Right ventricle myocardium superior (tissue), 1 donor: ENCODE measurements at places on chromosomes 11 and 22. TPM values are rescaled to one million over a fixed set of nuclear protein-coding genes. Genes with fewer than 3 reads are reported as not detected.

DNA sequence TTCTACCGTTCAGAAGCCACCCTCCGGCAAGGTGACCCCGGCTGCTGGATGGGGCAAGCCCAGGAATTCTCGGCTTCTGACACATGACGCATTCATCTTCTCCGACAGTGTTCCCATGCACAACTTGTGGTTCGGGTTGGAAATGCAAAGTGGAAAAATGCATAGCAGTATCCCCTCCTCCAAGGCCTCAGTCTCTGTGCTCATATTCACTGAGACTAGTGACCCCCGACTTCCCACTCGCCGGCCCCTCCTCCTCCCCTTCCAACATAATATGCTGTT lies 70.0 kb upstream of the NTM start:
- DNase-seq = no peak

GRCh38 chr11:72673284-72673942 lies 809 bp downstream of the PDE2A start:
- no peak for DNase-seq

The LRRC32 gene
- 30.3 TPM for total RNA-seq

GRCh38 chr11:61669417-61669816 lies 10.8 kb upstream of the DAGLA start:
- DNase-seq = no peak

GRCh38 chr22:50691521-50691920 lies 18.9 kb downstream of the SHANK3 start:
- no peak for DNase-seq

DNA sequence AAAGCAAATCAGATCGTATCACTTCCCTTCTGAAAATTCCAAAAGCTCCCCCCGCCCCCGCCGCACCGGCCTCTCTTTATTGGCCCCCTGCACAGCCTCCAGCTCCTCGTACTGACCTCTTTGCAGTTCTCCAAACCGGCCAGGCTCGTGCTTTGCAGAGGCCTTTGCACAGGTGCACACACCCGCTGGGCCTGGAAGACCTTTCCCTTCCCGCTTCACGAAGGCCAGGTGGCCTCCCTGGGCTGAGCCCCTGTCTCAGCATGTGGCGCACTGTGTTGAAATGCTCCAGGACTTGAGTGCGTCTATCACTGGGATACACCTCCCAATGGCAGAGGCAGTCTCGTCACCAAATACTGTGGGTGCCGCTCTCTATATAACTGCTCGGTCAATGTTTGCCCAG lies 13.2 kb upstream of the ADA2 start:
- no peak for DNase-seq

DNA sequence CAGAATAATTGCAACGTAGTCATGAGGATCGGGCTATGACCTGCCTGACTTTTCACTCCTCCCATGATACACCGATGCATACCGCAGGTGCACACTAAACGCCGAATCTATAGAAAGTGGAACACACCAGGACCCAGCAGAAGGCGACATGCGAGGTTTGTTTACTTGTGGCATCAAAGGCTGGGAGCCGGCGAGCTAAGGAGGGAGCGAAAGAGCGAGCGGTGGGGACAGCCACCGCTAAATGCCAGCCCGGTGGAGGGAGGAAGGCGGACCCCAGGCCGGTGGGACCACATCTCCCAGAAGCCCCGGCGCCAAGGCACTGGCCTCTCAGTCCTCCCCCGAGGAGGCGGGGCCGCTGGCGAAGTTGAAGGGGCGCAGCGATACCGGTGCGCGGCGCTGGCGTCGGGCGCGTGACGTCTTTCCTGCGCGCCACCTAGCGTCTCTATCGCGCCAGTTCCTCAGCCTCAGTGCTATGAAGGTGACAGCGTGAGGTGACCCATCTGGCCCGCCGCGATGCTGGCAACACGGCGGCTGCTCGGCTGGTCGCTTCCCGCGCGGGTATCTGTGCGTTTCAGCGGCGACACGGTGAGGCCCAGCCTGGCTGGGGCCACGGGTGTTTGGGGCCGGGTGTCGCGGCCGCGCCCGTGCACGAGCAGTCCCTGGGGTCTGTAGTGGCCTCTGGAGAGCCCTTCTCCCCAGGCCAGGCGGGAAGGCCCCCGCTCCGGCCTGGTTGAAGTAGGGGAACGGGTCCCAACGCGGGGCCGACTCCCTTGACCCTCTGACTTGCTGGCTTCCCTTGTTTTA lies at the start of gene NDUFV1:
Gene NDUFV1 (plus strand): TSS at position 445 of the 804 bp plus-strand sequence. CDS start 69 bp downstream, at position 514.
- DNase-seq = peak; percentile 99

- peak; percentile 82 for DNase-seq
Measured at GRCh38 chr22:41998361-41999261, at the start of gene WBP2NL. Gene WBP2NL, plus strand, starts transcription at chr22:41998788. Its CDS starts 31 bp downstream, at chr22:41998819.

DNA sequence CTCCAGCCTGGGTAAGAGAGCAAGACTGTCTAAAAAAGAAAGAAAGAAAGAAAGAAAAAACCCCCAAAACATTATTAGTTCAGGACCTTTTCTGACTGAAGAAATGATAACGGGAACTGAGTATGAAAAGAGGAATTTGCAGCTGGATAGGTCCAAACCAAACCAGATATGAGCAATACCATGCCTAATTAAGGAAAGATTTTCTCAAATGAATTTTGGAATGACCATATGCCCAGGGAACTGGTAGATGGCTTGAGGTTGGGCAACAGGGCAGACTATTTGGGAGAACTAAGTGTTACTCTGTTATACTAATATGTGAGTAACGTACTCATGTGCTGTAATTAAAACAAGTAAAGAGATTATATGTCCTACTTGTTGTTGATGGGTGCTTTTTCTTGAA lies 186.1 kb downstream of the TMEM135 start:
- no peak for DNase-seq

DNA sequence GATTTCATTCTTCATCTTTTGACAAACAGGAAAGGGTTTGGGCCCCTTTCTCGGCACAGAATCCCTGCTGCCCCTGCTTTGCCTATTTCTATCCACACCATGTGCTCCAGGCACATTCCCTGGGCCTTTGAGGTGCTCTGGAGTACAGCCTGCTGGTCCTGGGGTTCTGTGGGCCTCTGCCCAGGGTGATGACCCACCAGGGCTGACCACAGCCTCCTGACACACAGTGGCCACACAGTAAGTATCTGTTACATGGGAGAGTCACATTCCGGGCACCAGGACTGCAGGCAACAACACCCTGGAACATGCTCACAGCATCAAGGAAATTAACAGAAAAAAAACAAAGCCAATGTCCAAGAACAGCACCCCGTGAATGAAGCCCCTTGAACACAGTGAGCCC lies 39.1 kb downstream of the SCUBE2 start:
- DNase-seq = no peak

GRCh38 chr22:44402196-44403111 lies 89.7 kb upstream of the SHISAL1 start:
- DNase-seq = peak; percentile 23

The C11orf97 gene
- total RNA-seq = not detected

- DNase-seq = no peak
Measured at GRCh38 chr11:42251984-42252383, 792.5 kb upstream of the LRRC4C start.

DNA sequence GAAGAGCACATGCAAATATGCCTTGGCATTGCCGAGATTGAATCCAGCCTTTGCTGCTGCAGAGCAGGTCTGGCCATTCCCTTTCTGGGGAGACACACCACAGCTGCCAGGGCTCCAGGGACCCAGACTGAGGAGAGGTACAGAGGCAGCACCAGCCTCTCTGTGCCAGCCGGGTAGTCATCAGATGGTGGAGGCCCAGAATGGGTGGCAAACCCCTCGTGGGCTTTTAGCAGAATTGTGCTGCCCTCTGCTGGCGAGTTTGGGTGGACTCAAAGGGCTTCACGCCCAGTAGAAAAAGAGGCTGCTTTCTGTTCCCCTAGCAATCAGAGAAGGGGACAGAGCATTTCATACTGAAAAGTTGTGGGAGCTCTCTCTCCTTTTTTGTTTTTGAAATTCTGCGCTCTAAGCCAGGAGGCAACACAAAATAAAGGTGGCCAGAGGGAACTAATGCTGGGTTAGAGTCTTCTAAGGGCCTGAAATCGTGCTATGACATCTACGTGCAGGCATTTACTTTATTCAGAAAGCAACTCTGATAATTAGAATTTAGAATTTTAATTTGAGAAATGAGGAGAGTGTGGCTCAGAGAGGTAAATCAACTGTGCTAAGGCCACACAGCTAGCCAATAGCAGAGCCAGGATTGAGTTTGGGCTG lies 158.8 kb upstream of the NAV2 start:
- peak; percentile 85 for DNase-seq

DNA sequence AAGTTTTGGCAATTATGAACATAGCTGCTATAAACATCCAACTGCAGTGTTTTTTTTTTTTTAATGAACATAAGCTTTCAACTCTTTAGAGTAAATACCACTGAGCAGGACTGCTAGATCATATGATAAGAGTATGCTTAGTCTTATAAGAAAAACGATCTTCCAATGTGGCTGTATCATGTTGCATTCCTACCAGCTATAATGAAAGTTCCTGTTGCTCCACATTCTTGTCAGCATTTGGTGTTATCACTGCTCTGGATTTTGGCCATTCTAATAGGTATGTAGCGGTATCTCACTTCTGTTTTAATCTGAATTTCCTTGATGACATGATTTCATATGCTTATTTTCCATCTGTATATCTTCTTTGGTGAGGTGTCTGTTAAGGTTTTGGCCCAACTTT lies 50.4 kb downstream of the PDGFD start:
- DNase-seq = no peak

The BARX2 gene
- total RNA-seq = not detected

GRCh38 chr11:131025421-131026125 lies 109.3 kb upstream of the SNX19 start:
- no peak for DNase-seq

- DNase-seq = no peak
Measured at GRCh38 chr22:42879371-42880021, 22.4 kb upstream of the ARFGAP3 start.

DNA sequence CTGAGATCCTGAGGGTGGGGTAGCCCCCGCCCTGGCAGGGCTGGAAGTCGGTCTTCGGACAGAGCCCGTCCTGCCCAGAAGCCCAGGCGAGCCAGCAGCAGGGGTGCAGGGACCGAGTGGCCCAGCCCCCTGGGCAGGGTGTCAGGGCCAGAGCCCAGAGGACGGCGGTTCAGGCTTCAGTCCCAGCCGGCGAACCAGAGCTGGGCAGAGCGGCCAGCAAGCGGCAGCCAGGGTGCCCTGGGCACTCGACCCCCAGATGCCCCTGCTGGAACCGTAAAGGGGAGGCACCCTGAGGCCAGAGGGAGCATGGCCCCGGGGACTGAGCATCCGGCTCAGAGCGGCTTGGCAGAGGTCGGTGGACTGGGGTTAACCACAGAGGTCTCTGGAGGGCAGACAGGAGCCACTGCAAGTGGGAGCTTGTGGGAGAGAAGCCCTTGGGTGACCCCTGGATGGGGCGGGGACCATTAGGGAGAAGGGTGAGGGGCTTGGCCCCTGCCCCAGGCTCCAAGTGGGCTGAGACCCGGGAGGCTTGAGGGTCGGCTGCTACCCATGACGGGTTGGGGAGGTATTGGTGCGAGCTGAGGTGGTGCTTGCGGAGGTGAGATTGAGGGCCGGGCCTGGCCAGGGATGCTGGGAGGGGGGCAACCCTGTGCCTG lies 15.9 kb downstream of the LSP1 start:
- DNase-seq = peak; percentile 75

DNA sequence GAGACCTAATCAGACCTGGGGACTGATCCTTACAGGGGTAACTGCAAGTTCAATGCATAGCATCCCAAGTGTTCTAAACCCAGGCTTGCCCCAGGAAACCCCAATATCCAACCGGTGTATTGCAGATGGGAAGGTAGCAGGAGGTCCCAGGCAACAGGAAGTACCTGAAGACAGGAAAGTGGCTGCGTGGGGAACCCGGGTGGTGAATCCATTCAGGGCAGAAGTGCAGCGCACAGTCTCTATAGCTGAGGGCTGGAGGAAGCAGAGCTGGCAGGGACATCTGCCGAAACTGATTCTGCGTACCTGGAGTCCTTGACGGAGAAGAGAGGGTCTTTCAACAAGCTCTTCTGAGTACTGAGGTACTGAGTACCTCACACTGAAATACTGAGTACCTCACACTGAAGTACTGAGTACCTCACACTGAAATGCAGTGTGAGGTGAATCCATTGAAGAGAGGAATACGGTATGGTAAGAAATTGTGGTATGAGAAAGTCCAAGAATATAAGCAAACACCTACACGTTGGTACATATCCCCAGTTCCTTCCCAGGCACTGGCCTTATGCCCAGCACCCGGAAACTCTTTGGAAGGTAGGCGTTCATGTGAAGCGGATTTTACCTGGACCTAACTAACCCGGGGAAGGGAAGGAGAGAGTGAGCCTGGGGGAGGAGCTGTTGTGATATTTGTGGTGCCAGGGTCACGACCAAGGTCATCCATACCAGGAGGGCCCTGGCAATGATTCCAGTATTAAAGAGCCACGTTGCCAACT lies 20.1 kb downstream of the SCN4B start:
- DNase-seq = no peak

GRCh38 chr22:19916941-19917340 lies 24.6 kb upstream of the COMT start:
- no peak for DNase-seq

The VPREB1 gene
- total RNA-seq = not detected

DNA sequence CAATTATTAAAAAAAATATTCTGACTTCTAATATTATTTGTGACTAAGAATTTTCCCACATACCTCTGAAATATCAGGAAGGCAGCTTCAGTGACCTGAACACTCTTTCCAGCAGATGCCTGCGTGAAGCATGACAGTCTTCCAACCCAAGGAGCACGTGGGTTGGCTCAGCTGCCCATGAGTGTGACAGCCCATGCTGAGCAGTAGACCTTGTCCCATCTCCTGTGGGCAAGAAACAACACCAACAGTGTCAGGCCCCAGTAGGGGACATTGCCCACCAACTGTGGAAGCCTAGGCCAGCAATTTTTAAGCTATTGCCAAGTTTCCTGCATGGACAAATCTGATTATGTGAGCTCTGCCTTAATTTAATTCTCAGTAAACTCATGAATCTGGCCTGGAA lies 66.4 kb upstream of the OLFML1 start:
- no peak for DNase-seq

DNA sequence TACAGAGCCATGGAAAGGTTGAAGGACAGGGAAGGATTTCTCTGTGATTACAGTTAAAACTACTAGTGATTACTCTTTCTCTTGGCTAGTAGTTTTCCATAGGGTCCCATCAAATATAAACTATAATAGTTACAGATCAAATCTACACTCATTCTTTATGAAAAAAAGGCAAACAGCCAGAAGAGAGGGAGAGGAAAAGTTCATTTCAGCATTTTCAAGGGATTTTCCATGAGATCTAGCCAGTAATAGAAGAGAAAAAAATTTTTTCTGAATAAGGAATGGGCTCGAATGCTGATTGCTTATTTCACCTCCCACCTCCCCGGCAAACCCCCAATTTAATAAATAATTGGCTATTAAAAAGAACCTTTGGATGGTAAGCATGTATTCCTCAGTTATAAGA lies 74.8 kb upstream of the BLID start:
- no peak for DNase-seq

GRCh38 chr11:77197626-77198320 lies 69.7 kb downstream of the MYO7A start:
- peak; percentile 22 for DNase-seq

DNA sequence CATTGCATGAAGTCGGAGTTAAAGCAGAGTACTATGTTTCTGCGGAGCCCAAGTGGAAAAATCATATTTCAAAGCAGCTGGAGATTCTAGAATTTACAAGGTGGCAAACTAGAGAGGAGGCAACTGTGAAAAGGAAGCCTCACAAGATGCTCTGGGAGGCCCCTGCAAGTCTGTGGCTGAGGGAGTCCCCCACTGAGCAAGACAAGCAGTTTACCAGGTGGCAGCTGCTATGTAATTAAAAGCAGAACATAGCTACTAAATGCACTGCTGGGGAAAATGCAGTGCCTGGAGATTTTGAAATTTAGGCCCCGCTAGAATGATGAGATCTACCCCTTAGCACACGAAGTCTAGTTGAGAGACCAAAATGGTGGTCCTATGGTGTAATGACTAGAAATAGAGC lies 728.0 kb downstream of the OPCML start:
- no peak for DNase-seq

GRCh38 chr11:86374586-86374985 lies at the start of gene CCDC81:
Gene CCDC81, plus strand, starts transcription at chr11:86374887. Its CDS starts 277 bp downstream, at chr11:86375164.
- DNase-seq = peak; percentile 43
